ENCODE measurements at places on chromosomes 7 and 10.

- no peak for DNase-seq
Observed at GRCh38 chr7:95996886-95997285, 224.5 kb downstream of the DYNC1I1 start.

- no peak for DNase-seq
Observed at GRCh38 chr10:123346581-123346980, 192.4 kb downstream of the BUB3 start.

DNA sequence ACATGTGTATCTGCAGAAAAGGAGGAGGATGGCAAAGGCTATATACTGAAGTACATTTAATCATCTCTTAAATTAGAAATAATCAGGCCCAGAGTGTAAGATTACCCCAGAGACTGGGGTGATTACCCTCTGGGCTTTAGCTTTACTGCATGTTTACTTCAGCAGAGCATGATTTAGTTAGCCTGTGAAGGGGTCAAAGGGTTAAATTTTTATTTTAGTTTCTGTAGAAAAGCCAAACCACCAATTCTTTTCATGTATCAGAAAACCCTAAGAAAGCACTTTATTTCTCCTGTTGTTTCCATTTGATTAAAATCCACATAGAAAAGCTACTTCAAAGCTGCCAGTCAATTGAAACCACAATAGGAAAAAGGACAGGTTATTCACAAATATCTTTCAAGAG is 101.5 kb upstream of the LSM8 start:
- no peak for DNase-seq

GRCh38 chr10:60663850-60664249 is 114.4 kb upstream of the CDK1 start:
- DNase-seq: peak; percentile 73

DNA sequence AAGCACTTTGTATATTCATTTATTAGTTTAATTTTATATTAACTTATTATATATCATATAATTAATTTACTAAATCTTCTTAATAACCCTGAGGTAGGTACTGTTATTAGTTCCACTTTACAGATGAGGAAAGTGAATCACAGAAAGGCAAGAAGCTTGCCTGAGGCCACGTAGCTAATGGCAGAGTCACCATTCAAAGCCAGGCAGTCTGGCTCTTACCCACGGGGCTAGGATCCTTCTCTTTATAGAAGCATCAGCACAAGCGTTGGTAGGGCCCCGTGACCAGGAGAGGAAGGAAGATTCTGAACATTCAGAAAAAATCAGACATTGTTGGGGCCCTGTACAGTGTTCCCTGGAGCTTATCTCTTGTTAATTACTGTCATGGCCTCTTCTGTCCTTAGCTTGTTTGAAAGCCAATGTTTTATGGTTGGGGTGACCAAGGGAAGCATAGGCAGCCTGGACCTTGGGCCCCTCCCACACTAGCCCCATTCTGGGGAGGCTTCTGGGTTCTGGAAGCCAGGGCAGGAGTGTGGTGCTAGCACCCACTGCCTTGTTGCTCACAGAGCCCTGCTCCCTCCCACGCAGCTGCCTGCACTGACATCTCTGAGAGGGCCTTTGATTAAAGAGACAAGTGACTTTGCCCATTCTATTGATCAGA is 31.1 kb upstream of the SLF2 start:
- no peak for DNase-seq

DNA sequence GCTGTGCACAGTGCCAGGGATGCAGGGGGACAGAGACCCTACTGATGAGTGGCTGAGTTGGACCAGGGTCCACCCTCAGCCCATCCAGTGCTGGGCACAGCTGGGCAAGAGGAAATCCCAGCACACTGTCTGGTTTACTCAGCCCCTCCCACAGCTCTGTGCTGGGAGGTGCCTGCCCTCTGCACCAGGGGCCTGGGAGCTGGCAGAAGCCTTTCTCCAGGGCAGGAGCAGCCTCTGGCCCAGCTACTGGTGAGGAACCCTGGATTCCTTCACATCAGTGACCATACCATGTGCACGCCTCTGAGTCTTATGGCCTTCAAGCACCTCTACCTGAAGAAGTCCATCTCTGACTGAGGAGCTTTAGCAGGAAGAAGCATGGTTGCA is 25.9 kb upstream of the C10orf71 start:
- no peak for DNase-seq

GRCh38 chr7:87226495-87226894 is 7.0 kb upstream of the TMEM243 start:
- DNase-seq: no peak

DNA sequence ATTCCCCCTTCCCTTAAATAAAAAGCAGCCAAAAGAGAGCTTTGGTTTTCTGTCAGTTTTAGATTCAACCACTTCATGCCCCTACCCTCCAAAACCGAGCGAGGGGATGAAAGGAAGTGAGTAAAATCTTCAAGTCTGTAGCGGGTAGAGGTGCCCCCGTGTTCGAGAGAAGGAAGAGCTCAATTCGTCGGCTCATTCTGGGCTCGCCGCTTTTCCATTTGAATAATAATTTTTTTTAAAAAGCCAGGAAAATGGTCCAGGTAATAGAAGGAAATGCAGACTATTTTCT is 436.2 kb upstream of the GALNT17 start:
- no peak for DNase-seq

DNA sequence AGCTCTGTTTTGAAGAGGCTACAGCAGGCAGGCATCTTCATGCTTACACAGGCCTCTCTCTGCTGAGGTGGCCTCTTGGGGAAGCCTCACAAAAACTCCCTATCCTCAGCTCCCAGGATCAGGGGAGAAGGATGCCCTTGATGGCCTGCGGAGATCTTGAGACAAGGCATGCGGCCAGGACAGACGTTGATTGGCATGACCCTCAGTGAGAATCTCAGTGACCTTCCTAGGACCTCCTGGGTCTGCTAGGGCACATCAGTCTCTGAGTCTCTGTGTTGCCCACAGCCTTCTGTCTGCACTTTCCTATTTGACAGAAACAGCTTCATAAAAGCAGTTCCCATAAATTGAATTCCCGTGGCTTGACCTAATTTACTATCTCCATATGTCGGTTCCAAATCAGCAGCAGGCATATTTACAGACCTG is 1005.8 kb upstream of the C7orf33 start:
- DNase-seq: no peak

DNA sequence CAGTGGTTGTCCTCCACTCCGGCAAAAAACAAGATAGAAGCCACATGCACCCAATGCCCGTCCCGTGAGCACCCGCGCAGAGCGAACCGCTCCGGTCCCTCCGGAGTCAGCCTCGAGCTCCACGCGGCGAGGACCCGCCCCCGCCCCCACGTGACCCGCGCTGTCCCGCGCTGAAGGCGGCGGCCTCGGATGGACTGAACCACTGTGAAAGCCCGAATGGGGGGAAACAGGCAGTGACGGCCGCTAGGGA is 766 bp upstream of the EIF3B start:
- DNase-seq: peak; percentile 90

GRCh38 chr10:87656431-87657072 is 3.1 kb upstream of the PAPSS2 start:
- peak; percentile 29 for DNase-seq

DNA sequence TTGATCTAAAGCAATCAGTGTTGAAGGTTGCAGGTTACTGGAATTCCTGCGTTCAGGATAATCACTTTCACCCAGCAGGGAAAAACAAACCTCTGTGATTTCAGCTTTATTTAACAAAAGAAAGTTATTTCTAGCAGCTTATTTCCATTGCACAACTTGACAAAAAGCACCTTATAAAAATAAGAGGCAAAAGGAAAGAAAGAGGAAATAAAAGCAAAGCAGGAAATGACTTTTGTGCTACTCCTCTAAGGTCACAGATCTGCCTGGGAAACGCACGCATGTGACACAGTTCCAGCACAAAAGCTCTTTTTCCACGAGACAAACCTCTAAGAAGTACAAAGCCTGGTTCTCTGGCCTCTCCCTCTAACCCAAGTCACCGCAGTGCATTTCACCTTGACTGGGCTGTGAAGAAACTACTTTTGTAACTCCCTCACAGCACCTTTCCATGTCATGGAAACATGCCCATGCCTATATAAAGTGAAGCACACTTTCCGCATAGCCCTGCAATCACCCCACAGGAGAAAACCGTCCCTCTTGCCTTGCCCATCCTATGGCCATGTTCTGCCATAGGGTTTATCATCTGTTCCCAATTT is 870 bp downstream of the ANK3 start:
- no peak for DNase-seq

- no peak for DNase-seq
Observed at GRCh38 chr10:113690749-113691148, 11.0 kb downstream of the CASP7 start.

- DNase-seq: no peak
Observed at GRCh38 chr10:46018453-46019176, 11.8 kb downstream of the NCOA4 start.

DNA sequence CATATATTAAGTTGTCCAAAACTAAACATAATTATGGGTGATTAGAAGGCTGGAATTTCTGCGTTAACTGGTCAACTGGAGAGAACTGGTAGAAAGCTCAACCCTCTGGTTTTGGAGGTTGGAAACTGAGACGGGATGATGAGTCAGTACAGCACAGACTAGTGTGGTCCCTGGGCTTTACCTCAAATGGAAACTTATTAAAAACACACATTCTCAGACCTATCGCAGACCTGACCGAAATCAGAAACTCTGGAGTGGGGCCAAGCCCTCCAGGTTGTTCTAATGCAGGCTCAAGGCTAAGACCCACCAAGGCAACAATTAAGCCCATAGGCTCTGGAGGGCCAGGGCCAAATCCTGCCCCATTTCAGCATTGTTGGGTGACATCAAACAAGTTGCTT is 136.9 kb downstream of the KCNMA1 start:
- DNase-seq: no peak

- DNase-seq: no peak
Observed at GRCh38 chr10:78602201-78602932, 466.4 kb upstream of the ZMIZ1 start.

DNA sequence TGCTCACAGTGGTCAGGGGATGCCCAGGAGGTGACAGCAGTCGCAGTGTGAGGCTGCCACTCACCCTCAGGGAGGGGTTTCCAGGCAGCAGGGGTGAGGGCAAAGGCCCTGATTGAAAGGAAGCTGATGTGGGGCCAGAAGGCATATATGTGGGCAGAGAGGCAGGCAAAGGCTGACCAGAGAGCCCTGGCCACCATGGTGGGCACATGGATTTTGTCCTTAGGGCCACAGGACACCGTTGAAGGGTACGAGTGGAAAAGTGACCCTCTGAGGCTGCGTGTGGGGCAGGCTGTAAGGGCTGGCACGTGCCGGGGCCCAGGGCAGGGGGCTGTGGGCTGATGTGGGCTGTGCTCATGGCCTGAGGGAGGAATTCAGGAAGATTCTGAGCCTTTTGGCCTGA is 57.5 kb upstream of the ZNF32 start:
- no peak for DNase-seq

DNA sequence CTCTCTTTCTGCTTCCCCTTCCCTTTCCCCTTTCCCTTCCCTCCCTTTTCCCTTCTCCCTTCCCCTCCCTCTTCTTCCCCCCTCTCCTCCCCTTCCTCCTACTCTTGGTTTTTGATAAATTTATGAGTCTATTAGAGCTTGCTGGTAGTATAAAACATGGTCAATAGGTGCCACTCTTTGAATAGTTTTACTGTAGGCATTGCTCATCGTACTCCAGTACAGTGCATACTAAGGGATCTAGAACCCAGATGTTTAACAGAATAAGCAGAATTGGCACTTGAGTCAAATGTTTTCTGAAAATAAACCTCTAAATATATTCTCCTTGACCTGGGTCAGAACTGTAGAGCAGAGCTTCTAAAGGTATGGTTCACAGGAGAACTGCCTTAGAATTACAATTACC is 126.7 kb downstream of the SORCS3 start:
- no peak for DNase-seq

DNA sequence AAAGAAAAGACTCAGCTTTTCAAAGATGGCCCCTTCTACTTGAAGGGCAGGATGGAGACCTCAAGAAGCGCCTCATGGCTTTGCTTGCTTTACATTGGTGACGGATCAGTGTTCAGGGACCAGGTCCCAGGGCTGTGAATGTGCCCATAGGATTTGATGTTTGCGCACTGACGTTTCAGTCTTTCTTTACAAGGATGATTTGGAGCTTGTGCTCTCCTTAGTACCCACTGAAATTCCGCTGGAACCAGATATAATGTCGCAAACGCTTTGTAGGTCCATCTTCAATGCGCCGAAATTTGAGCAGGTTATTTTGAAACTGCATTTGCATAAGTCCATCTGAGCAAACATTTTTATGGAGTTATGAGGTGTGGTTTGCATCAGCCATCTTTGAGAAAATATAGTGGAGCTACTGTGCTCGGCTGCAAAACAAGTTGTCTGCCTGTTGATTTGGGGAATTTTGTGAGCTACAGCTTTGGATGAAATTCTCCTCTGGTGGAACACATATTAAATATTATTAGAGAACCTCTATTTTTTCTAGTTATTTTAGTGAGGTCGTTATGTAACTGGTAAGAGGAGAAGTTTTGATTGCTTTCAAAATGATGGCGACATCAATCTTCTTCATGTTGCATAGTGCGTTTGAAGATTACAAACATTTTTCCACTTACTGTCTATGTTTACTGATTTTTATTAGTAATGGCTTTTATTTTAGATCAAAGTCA is 2.4 kb downstream of the RBM20 start:
- no peak for DNase-seq

GRCh38 chr7:6505685-6506559 is 45.3 kb downstream of the GRID2IP start:
- DNase-seq: no peak

DNA sequence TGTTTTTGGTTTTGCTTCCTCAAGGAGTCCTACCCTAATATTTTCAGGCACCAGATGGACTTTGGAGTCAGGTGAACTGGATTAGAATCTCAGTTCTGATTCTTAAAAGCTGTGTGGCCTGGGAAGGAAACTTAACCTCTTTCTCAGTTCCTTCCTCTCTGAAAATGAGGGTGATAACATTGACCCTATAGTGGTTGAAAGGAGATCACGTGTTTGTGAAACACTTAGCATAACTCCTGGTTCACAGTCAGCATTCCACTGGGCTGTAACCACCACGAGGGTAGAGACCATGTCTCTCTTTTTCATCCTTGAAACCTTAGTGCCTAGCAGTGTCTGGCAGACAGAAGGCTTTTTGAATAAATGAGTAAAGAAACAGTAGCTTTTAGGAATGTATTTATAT is 16.7 kb downstream of the LSMEM1 start:
- DNase-seq: no peak

GRCh38 chr10:63707254-63707910 is 186.2 kb downstream of the REEP3 start:
- DNase-seq: peak; percentile 61

GRCh38 chr10:56181607-56182006 is 179.5 kb downstream of the ZWINT start:
- DNase-seq: no peak

DNA sequence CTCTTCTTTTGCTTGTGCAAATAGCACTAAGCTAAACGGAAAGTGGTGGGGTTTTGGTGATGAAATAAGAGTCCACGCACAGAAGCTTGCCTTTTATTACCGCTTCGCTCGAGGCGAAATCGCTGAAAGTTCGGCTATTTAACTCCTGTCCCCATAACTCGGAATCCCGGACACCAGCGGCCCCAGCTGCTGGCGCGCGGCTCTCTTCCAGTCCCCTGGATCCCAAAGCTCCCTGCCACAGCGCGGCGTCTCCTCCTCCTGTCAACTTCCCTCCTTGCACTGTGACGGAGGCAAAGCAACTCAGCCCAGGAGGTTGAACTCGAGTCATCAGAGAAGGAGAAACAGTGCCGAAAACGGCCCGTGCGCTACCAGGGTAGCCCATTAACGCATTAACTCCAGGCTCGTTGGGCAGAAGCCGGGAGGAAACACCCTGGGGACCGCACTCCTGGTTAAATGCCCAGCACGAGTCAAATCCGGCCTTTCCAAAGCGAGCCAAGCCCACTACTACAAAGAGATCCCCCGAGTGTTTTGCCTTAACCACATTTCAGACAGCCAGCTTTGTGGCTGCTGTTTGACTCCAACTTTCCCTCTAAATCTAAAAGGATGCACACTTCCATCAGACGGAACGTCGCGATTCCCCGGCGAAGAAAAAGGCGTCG is 1.3 kb downstream of the SEMA3D start:
- peak; percentile 14 for DNase-seq
